BJ (cell line): ENCODE measurements at places on chromosomes 11 and 22.

DNA sequence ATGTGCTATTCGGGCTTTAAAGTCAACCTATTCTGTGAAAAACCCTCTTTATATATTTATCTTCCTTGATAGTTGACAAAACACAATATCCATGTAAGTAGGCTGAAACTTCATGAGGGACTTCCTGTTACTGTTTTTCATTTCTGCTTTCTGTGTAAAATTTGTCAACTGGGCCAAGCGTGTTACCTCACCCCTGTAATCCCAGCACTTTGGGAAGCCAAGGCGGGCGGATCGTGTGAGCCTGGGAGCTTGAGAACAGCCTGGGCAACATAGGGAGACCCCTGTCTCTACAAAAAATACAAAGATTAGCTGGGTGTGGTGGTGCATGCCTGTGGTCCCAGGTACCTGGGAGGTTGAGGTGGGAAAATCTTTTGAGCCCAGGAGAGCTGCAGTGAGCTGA lies 66.5 kb upstream of the SLC25A18 start:
- DNase-seq = no peak

DNA sequence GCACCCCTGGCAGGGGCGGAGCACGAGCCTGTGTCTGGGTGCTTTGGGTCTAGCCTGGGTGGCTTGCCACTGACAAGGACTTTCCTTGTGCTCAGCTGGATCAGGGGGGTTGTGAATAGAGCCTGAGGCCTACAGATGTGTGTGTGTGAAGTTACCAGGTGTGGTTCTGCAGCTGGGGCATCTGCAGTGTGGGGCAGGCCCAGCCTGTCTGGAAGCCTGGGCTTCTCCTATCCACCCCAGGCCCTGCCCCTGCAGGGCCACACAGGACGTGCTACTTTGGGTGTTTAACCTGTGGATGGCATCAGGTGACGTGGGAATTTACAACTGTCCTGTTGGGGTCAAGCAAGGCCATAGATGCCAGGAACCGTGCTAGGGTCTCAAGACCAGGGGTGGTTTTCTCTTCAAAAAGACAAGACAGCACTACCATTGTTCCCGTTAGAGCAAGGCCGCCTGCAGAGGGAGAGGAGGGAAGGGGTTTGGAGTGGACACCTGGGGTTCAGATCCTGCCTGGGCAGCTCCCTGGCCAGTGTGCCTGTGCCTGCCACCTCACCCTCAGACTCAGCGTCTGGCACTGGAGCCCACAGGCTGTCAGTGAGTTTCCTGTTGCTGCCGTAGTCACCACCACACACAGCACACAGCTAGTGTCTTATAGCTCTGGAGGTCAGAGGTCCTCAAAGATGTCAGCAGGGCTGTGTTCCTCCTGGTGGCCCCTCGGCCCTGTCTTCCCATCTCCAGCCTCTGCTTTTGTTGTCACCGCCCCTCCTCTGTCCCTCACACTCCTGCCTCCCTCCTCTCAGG lies 31.6 kb downstream of the CTTN start:
- no peak for DNase-seq

- no peak for DNase-seq
These were observed 102.0 kb downstream of the SBF2 start for GRCh38 chr11:10192036-10192435.

DNA sequence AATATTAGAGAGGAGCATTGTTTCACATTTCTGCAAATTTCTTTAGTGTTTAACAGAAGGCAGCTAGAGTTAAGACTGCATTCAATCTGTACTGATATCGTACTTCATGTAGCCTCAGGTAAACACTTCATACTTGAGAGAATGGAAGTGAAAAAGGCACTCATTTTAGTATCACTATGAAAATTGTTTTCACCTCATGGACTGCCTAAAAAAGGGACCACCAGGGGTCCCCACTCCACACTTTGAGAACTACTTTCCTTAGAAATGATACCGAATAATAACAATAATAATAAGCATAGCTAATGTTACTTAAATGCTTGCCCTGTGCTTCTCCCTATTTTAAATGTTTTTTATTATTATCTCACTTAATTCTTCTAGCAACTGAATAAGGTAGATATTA lies 95.1 kb downstream of the BLID start:
- no peak for DNase-seq

DNA sequence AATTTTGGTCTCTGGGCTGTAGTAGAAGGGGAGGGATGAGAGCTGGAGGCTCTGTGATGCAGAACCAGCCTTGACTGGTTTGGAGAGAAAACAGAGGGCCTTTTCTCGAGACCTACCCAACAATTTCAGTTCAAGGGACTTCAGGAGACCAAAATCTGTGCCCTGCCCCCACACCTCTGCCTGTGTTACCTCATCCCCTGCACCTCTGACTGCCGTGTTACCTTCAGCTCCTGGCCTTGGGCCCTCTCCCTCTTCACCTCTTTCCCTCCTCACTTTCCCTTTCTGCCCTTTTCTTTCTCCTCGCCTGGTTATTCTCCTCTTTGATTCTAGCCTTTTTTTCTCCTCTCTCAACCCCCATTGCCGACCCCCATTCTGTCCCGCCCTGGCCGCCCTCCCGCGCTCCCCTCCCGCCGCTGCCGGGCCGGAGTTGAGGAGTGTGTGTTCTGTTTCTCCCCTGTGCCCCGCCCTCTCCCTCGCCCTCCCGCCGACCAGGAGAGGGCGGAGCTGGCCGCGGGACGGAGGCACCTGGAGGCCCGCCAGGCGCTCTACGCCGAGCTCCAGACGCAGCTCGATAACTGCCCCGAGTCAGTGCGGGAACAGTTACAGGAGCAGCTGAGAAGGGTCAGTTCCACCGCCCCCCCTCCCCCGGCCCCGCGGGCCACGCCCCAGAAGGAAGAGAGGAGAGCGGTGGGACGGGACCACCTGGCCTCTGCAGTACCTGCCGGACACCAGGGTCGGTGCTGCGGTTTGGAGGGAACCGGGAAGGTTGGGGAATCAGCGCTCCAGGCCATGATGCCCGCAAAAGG lies 27.2 kb downstream of the PHLDB1 start:
- no peak for DNase-seq

GRCh38 chr11:95999711-96000406 lies 76.0 kb upstream of the MTMR2 start:
- DNase-seq = no peak

- DNase-seq = no peak
These were observed 62.1 kb downstream of the ARHGAP8 start for GRCh38 chr22:44814266-44815098.
